Kidney (tissue), 22 donors: ENCODE measurements at places on chromosomes 5 and 9.

DNA sequence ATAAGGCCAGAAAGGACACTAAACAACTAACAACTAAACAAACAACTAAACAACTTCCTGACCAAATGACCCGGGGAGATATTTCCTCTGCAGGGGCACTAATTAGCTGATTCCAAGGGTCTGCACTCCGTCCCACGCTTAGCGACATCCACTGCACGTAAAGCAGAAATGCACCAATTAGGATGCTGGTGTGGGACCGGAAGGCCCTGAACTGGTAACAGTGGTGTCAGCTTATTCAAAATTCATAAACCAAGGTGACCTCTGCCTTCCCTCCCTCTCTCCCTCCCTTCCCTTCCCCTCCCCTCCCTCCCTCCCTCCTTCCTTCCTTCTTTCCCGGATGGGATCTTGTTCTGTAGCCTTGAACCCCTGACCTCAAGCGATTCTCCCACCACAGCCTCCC is 9.6 kb downstream of the RASGEF1C start:
- no peak for DNase-seq

GRCh38 chr5:17411436-17412402 is 86.3 kb upstream of the TAF11L2 start:
- DNase-seq = no peak

GRCh38 chr5:1348986-1349245 is 4.0 kb upstream of the CLPTM1L start:
- no peak for DNase-seq

GRCh38 chr5:134844252-134844651 is 1.5 kb upstream of the C5orf24 start:
- no peak for DNase-seq

- DNase-seq = no peak
Observed at GRCh38 chr5:128413356-128413755, 124.7 kb downstream of the FBN2 start.

DNA sequence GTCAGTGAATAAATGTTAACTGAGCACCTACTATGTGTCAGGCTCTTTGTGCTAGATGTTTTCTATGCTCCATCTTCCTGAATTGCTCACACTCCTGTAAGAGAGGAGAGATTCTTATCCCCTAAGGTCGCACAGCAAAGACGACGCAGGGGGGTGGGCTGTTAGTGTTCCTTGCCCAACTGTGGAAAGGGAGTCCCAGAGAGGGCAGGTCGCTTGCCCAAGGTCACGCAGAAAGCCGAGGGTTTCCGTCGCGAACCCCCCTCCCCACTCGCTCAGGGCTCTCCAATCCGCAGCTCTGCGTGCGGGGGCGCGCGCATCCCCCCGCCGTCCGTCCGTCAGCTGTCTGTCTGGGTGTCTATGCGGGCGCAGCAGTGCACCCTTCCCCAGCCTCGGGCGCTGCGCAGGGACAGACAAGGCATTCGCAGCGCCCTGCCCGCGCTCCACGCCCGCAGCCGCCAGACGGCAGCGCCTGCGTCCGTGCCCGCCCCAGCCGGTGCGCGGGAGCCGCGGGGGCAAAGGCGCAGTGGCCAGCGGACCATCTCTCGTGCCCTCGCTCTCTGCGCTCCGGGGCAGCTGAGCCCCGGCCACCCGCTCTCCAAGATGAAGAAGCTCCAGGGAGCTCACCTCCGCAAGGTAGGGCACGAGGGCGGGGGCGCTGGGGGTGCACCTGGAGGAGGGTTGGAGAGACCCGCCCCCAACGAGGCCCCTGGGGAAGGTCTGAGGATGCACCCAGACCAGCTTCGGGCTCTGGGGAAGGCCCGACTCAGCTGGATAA is at the start of gene SLC6A7:
Gene SLC6A7, plus strand, starts transcription at position 335 of the 775 bp plus-strand sequence. Its CDS starts 266 bp downstream, at position 601.
- no peak for DNase-seq

GRCh38 chr5:74833537-74834266 is 32.5 kb downstream of the FAM169A start:
- no peak for DNase-seq

DNA sequence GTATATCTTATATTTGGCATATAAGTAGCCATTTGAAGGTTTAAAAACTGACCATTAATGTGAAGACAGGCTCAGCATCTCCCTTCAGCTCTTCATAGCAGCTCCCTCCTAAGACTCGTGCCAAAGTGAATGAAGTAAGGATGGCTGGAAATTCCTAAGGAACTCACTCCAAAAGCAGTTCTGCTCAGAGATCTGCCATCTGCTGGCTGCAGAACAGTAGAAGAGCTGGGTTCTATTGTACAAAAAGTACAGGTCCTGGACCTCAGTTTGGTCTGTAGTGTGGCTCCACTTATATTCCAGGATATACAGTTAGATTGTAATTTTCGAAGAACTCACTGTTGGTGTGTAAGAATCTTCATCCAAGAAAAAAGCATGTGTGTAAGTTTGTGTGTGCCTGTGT is 104.9 kb upstream of the RUSC2 start:
- no peak for DNase-seq

- DNase-seq = no peak
Observed at GRCh38 chr9:3235497-3235896, 290.3 kb downstream of the RFX3 start.
